ENCODE measurements at places on chromosomes 3 and 15.

DNA sequence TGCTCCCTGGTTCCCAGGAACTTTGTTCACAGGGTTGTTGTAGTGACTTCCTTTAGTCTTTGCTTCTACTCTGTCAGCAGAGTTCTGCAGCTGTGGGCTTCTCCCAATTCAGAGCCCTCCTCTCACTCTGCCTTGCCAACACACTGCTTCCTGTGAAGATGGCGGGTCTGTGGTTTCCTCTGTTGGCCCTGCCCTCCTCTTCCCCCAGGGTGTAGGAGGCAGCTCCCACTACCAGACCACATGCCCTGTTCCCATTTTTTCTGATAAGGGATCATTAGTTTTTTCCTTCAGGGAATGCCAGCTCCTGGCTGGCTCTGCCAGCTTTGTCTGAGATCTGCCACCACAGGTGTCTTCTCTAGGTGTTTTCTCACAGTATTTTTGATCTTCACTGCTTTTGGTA lies 12.7 kb downstream of the SPSB4 start:
- DNase-seq: no peak

DNA sequence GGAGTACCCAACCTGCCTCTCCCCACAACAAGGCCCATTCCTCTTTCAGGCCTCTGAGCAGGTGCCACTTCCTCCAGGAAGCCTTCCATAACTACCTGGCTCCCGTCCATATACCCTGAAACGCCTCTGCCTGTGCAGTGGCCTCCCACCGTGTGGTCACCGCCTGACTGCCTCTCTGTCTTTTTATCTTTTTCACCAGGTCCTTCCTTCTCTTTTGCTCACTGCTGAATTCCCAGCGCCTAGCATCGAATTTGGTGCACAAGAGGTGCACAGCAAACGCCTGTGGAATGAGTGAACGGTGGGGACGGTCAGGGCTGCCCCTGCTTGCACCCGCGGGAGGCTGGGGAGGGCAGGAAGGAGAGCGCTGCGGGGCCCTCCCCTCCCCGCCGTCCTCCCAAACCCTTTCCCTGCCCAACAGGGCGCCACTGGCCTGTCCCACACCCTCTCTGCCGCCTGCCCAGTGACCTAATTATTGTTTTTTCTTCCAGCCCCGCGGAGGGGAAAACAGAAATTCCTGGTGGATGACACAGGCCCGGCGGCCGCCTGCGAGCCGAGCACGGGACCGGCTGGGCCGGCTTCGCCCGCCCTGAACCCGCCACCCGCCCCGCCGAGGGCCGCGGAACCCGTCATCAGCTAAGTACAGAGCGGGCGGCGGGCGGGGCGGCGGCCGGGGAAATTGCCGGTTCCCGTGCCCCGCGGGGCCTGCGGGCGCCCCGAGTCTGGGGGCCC lies 140.1 kb downstream of the SMAD6 start:
- no peak for DNase-seq

DNA sequence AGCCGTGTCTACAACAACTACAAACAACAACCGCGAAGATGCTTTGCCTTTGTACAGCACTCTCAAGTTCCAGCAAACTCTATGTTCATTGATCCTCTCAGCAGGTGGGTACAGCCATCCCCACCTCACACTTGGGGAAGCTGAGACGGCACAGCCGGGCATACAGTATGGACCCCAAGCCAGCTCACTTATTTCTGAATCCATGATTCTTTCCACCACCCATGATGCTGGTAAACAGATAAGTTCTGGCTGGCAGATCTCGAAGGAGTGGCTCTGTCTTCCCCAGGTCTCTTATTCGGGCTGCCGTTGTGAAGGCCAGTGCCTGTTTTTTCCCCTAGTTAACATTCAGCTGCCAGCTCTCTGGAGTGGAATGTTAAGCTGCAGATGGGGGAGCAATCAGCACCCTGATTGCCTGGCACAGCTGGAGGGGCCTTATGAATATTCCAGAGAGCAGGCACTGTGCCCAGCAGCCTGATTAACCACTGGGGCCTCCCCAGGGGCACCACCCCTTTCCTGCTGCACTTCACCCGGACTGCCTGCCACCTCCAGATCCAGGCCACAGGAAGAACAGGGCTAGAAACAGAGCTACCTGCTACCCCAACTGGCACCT lies 73.2 kb downstream of the CORO2B start:
- no peak for DNase-seq

- DNase-seq: no peak
These were observed 138.4 kb downstream of the RPLP1 start for GRCh38 chr15:69590932-69591524.

DNA sequence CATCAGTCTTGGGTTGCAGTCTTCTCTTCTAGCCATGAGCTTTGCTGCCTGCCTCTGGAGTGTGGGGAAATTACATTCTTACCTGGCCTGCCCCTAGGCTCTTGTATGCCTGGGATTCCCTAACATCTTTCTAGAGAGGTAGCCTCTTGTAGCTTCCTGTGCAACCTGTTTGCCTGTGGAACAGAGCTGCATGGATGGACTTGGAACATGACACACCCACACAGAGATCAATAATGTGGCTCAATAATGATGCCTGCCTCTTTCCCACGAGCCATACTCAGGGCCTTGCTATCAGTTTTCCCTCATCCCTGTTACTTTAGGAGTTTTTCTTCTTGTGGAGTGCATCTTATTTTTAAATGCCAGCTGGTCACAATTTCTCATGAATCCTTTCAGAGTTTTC lies 11.4 kb downstream of the CHCHD6 start:
- DNase-seq: no peak

DNA sequence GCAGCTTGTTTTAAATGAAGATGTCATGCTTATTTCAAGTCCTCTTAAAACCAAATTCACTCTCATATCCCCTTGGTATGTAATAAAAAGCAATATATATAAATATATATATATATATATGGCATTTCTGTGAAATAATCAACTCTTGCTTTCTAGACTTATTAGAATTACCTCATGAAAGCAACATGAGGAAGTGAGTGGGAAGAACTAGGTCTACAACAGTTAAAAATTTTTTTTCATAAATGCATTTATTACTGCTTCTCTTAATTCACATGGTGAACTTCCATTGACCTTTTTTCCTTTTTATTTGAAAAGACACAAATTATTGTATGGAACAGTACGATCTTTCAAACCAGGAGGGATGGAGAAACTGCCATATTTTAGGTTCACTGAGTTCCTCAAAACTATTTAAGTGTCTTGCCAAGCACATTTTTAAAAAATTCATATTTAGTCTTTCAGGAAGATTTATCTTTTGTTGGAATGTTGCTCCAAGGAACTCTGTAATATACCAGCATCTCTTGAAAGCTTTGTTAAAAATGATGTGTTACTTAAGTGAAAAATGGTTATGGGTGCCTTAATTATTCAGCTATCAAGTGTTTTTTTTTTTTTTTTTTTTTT lies 185.2 kb downstream of the GHSR start:
- no peak for DNase-seq

- DNase-seq: no peak
These were observed 232.1 kb downstream of the CTNNB1 start for GRCh38 chr3:41431386-41431785.

- no peak for DNase-seq
These were observed 210.2 kb downstream of the THSD4 start for GRCh38 chr15:71325481-71325880.

DNA sequence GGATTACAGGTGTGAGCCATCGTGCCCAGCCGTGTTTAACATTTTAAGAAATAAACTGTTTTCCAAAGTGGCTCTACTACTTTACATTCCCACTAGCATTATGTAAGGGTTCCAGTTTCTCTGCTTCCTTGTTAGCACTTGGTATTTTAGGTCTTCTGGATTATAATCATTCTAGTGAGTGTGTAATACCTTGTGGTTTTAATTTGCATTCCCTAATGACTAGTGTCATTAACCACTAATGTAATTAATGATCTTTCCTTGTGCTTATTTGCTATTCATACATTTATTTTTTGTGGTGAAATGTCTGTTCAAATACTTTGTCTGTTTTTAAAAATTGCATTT lies 30.7 kb downstream of the ARIH2 start:
- no peak for DNase-seq

DNA sequence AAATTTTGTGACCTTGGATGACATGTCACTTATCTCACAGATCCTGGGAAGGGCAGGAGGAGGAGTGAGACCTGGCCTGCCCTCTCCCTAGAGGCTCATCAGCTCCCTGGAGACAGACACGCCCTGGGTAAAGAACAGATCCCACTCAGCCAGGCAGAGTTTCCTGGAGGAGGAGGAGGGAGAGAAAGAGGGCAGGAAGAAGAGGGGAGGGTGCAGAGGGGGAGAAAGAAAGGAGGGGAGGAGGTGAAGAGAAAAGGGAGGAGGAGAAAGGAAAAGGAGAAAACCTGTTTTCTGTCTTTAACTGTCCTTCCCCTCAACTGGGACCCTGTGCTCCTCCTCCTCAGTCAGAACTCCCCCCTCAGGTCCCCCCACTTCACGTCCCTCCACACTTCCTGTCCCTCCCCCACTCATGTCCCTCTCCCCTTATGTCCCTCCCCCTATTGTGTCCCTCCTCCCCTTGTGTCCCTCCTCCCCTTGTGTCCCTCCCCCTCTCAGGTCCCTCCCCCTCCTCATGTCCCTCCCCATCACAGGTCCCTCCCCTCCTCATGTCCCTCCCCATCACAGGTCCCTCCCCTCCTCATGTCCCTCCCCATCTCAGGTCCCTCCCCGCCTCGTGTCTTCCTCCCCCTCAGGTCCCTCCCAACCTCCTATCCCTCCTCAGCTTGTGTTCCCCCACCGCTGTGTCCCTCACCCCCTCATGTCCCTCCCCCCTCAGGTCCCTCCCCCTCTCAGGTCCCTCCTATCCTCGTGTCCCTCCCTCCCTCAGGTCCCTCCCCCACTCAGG lies 52.3 kb upstream of the CGNL1 start:
- peak; percentile 50 for DNase-seq

GRCh38 chr15:52186651-52187486 lies 4.3 kb downstream of the GNB5 start:
- no peak for DNase-seq

Data from NCI-H187 (cell line).